ENCODE measurements at places on chromosomes 4 and X. TPM values are rescaled to one million over a fixed set of nuclear protein-coding genes. Genes with fewer than 3 reads are reported as not detected.

Gene SNCA
- total RNA-seq, result 120 TPM

Gene AMOT
- 4.8 TPM for total RNA-seq

Gene SASH3
- not detected for total RNA-seq

Gene FAM241A
- 12.2 TPM for total RNA-seq

Gene NOX1
- not detected for total RNA-seq

Gene HMGB3
- total RNA-seq, result 33.2 TPM

Gene TMEM255A
- not detected for total RNA-seq

Gene MTNR1A
- total RNA-seq, result not detected

Gene BCORL1
- total RNA-seq, result 2.0 TPM

Gene KLHL5
- 93.4 TPM for total RNA-seq

Gene REPS2
- 3.8 TPM for total RNA-seq

Gene GNRHR
- total RNA-seq, result not detected

Gene PRAF2
- total RNA-seq, result 5.9 TPM

Gene TRPC5OS
- total RNA-seq, result not detected

Gene CLDN34
- 0.26 TPM for total RNA-seq

Gene REELD1
- not detected for total RNA-seq

Gene PDE6B
- 3.9 TPM for total RNA-seq

Gene MAGEB5
- not detected for total RNA-seq

Gene PDE5A
- total RNA-seq, result 6.4 TPM

Gene NKX6-1
- total RNA-seq, result not detected

Gene OPHN1
- total RNA-seq, result 7.4 TPM

Gene JCHAIN
- total RNA-seq, result not detected

Gene NUDT10
- total RNA-seq, result 0.81 TPM

Gene ACSL1
- 24.7 TPM for total RNA-seq

Gene CENPVL3
- total RNA-seq, result not detected

Gene CLDN22
- total RNA-seq, result not detected

Gene NWD2
- total RNA-seq, result not detected

Gene TIGD2
- 3.1 TPM for total RNA-seq

Gene KLF8
- total RNA-seq, result 1.3 TPM

Gene GRPEL1
- total RNA-seq, result 55.4 TPM

Gene KDR
- total RNA-seq, result 200 TPM

Gene PAGE2
- not detected for total RNA-seq

Gene TLR10
- not detected for total RNA-seq

Gene SLC9A7
- total RNA-seq, result 35.6 TPM

Gene NUDT11
- total RNA-seq, result 13.0 TPM

Gene SMIM20
- 24.6 TPM for total RNA-seq

Gene FAM47C
- total RNA-seq, result not detected

Gene ZNF630
- 2.3 TPM for total RNA-seq

Gene CCSER1
- 3.0 TPM for total RNA-seq

Gene CNKSR2
- total RNA-seq, result under 0.01 TPM

Gene CSAG2
- total RNA-seq, result not detected

Gene CT45A10
- not detected for total RNA-seq

Gene TREX2
- total RNA-seq, result 0.73 TPM

Gene WNK3
- total RNA-seq, result 2.3 TPM

Gene FAM236A
- not detected for total RNA-seq

Gene CXCL10
- total RNA-seq, result 0.33 TPM
